ENCODE measurements at places on chromosomes 5 and 9. TPM values are rescaled to one million over a fixed set of nuclear protein-coding genes. Genes with fewer than 3 reads are reported as not detected.

ITGA2 gene
- total RNA-seq: 2.9 TPM

PARP8 gene
- 20.7 TPM for total RNA-seq

- no peak overlapping the region for H3K27ac ChIP-seq
- no peaks in the 10 kb centered on the region for H3K27me3 ChIP-seq
- H3K4me1 ChIP-seq: peaks cover 23% of the 10 kb centered on the region
- no peaks in the 10 kb centered on the region for H3K36me3 ChIP-seq
Observed at GRCh38 chr9:127175319-127175715, 52.9 kb upstream of the ANGPTL2 start.

DNA sequence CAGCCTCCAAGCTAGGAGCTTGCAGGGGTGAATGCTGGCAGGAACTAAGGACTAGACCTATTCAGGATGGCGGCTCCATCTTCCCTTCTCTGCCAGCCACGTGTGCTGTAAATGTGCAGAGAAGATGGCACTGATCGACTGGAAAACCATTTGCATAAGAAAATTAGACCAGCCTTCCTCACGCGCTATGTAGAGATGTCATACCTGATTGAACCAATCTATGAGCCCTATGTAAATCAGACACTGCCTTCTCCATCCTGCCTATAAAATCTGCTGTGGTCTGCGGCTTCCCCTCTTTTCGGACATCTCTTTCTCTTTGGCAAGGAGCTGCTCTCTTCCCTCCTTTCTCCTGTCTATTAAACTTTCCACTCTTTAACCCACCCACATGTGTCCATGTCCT is 91.6 kb downstream of the NPR3 start:
- no peaks in the 10 kb centered on the region for H3K36me3 ChIP-seq
- H3K27me3 ChIP-seq: no peaks in the 10 kb centered on the region
- no peak for DNase-seq
- H3K27ac ChIP-seq: no peak overlapping the region
- H3K4me1 ChIP-seq: no peaks in the 10 kb centered on the region
- H3K4me3 ChIP-seq: no peak overlapping the region

GRCh38 chr5:664994-665360 is 28.2 kb downstream of the TPPP start:
- H3K4me3 ChIP-seq: no peak overlapping the region
- no peaks in the 10 kb centered on the region for H3K4me1 ChIP-seq
- DNase-seq: no peak
- H3K27me3 ChIP-seq: no peaks in the 10 kb centered on the region
- no peak overlapping the region for H3K27ac ChIP-seq
- no peaks in the 10 kb centered on the region for H3K36me3 ChIP-seq

- H3K4me3 ChIP-seq: no peak overlapping the region
- H3K36me3 ChIP-seq: no peaks in the 10 kb centered on the region
- no peak overlapping the region for H3K27ac ChIP-seq
- no peaks in the 10 kb centered on the region for H3K27me3 ChIP-seq
- H3K4me1 ChIP-seq: no peaks in the 10 kb centered on the region
Observed at GRCh38 chr9:15491950-15492349, 18.8 kb downstream of the PSIP1 start.

- H3K4me1 ChIP-seq: peaks cover 52% of the 10 kb centered on the region
- no peaks in the 10 kb centered on the region for H3K27me3 ChIP-seq
- H3K36me3 ChIP-seq: no peaks in the 10 kb centered on the region
- no peak overlapping the region for H3K4me3 ChIP-seq
- peak overlapping the region; percentile 76 for H3K27ac ChIP-seq
Observed at GRCh38 chr5:172869691-172870090, 35.6 kb downstream of the ERGIC1 start.
